Activated CD4-positive, CD25-positive, alpha-beta regulatory T cell treated with anti-CD3 and anti-CD28 coated beads, Interleukin-2, amount 50 U/mL, for 72 hours (primary cell): ENCODE measurements at places on chromosomes 4 and X.

GRCh38 chr4:175622887-175623286 lies 189.2 kb downstream of the GPM6A start:
- DNase-seq = no peak

DNA sequence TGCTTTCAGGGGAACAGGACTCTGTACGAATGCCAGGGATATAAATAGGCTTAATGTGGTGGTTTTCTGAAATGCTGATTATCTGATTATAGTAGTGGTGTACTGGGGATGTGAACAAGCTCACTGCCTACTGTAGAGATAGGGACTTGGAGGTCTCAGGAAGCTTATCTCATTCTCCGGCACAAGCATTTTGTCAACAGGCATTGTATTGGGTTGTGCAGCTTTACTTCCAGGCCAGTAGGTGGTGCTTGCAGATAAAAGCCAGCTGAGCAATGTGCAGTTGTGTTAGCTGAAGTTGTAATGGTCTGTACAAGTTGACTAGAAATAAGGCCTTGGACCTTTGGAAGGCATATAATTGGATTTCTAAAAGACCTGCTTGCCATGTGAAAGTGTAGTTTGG lies 49.5 kb upstream of the TMLHE start:
- DNase-seq = no peak

- DNase-seq = no peak
Observed at GRCh38 chrX:3166670-3167455, 125.6 kb downstream of the ARSF start.

DNA sequence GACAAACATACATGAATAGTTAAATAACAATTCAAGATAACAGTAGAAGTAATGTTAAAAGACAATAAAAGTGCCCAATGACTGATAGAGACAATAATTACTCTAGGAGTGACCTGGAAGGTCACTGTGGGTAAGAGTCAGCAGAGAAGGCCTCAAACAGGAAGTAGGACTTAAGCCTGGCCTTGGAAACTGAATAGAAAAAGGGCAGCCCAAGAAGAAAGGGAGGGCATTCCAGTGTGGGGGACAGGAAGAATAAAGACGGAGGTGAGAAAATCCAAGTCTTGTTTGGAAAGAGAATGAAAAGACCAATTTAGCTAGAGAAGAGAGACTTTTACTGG lies 6.0 kb downstream of the P2RY4 start:
- no peak for DNase-seq

DNA sequence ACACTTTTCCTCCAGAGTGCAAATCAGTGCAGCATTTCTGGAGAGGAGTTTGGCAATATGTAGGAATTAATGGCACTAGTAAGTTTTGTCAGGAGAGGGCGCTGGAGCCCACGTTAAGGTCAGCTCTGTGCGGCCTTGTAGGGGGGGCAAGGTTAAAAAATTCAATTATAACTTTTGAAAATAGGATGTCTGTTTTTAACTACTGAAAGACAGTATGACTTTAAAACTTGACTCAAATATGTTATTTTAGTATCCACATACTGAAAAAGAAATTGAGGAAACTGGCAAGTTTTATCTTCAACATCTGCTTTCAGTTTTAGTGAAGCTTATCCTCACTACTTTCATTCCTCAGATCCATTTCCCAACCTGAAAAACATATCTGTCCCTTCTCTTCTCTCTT lies 30.9 kb upstream of the HSD17B13 start:
- no peak for DNase-seq

DNA sequence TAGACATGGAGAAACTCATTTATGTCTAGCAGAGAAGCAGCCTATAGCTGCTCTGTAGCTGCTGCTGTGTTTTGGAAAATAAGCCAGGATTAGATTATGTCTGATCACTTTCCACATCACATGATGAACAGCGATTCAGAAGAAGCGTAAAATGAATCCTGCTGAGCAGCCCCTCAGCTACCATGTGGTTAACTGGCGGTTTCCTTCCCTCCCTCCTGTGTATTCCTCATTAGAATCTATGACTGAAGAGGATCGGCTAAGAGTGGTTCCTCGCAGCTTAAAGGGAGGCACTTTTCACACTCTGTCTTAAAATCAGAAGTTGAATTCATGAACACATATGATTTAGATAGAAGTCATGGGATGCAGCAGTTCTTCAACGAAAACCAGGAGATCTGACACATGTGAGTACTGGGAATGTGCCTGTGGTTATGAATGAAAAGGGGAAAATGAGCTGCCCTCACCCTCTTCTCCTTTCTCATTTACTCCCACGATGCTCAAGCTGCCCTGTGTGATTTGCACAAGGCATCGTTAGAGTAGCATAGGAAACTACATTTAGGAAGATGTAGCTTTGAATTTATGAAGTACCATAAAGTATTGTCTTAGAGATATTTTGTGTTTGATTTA lies at the start of gene PPEF1:
TSS of gene PPEF1 (plus strand) at position 220 of the 624 bp plus-strand sequence. CDS start at position 356, 136 bp downstream.
- DNase-seq = no peak

DNA sequence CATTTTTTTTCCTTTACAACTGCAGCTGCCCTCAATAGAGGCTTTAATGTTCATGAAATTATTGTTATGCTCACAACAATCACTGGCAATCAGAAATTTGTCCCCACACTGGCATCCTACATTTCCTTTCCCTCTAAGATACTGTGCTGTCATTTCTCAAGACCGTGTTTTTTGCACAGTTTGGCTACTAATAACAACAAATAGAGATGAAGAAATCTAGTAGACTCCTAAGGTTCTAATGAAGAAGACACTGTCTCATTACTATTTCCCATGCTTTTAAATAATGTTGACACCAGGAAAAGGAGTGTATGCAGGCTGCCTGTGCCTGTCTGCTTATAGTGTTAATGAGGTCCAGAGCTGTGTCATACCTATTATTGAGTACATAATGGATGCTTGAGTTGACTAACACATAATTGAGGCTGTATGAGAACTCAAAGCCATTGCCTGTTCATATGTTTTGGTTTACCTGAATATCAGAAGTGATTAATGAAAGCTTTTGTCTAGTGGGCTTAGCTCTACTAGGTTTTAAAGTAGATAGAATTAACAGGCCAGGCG lies 1.5 kb upstream of the EIF4E start:
- DNase-seq = no peak

DNA sequence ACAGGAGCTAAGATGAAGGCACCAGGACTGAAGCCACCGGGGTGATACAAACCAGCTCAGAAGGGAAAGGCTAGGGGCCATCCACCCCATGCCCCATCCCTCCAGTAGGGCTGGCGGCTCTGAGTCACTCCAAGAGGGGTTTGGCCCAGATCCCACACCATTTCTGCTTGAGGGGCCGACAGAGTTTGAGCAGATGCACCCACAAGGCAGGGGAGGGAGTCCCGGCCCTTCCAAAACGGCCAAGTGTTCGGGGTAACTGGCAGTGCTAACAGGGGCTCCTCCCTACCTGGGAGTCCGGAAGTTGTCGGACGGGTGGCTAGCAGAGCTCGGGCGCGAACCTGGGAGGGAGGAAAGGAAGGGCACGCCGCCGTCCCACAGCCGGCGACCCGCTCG lies 412 bp downstream of the SLC10A3 start:
- DNase-seq = peak; percentile 44

GRCh38 chr4:136918772-136919171 lies 613.5 kb downstream of the PCDH18 start:
- no peak for DNase-seq

- DNase-seq = no peak
Observed at GRCh38 chr4:85544751-85545150, 69.8 kb downstream of the ARHGAP24 start.

GRCh38 chr4:78061939-78062570 lies 4.9 kb downstream of the FRAS1 start:
- no peak for DNase-seq

GRCh38 chr4:92451782-92452181 lies 148.0 kb downstream of the GRID2 start:
- DNase-seq = no peak

GRCh38 chr4:155787113-155787710 lies 28.4 kb downstream of the GUCY1B1 start:
- no peak for DNase-seq

DNA sequence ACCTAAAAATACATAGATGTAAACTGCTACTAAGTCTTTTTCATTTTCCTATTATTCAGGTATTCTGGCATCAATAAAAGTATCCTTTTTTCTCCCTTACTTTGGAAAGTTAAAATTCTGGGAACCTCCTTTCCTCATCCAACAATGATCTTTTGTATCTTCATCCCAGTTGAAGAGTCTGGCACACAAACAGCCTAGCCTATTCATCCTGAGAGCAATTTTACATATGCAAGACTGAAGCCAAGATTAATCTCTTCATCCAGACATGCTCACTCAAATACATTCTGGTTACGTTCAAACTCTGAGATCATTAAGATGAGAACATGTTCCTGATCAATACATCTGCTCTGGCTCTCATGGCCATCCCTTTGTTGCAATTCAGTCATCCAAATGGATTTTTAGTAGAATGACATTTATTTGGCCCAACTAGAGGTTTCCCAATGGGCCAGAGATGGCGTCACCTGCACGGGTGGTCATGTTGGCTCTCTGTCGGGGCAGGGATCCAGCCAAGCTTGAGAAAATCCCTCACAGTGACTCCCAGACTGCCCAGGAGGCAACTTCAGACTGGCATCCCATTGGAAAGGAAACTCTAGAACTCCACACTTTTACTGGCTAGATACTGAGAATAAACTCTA lies 135.3 kb upstream of the VCX2 start:
- DNase-seq = no peak

GRCh38 chrX:148372925-148373324 lies 127.5 kb upstream of the AFF2 start:
- DNase-seq = no peak

DNA sequence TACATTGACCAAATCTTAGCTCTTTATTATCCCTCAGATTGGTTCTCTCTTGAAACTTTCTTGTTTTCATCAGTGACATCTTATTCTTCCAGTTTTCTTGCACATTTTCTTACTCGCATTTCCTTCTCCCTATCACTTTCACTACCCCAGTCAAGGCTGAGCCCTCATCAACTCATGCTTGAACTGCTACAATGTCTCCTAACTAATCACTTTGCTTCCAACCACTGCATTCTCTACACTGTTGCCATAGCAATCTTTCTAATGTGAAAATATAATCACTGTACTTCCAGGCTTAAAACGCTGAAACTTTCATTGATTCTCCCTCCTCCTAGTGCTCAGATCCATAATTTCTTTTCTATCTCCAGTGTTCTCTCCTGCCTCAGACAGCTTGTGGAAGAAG lies 22.2 kb upstream of the LPAR4 start:
- DNase-seq = no peak

DNA sequence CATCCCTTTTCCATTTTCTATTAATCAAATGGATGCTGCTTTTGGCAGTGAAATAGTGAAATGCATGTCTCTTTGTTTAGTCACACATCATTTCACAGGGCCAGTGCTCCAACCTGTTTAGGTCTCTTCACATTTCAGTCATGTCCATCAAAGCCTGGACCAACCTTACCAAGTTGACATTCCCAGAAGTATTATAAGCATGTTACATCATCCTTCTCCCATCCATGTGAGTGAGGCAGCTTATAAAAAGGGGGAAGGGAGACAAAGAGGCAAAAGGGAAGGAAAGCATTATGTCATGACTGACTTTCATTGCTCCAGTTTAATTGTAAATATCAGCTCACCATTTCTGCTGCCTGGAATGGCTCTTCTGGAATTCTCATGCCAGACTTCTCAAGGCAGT lies 94.4 kb downstream of the NWD2 start:
- no peak for DNase-seq

DNA sequence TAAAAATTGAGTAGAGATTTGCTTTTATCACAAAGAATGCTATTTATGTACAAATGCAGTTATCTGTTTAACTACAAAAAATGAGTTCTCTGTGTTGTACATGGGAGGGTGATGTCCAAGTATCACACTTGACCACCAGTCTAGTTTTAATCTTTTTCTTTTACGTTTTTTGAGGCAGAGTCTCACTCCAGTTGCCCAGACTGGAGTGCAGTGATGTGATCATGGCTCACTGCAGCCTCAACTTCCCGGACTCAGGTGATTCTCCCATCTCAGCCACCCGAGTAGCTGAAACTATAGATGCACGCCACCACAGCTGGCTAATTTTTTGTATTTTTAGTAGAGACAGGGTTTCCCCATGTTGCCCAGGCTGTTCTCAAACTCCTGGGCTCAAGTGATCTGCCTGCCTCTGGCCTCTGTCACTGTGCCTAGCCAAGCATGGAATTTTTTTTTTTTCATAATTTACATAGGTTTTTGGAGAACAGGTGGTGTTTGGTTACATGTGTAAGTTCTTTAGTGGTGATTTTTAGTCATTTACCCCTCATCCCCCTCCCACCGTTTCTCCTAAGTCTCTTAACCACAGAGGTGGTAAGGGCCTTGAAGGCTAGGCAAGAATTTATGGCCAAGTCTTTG lies 47.9 kb upstream of the RPA4 start:
- no peak for DNase-seq

DNA sequence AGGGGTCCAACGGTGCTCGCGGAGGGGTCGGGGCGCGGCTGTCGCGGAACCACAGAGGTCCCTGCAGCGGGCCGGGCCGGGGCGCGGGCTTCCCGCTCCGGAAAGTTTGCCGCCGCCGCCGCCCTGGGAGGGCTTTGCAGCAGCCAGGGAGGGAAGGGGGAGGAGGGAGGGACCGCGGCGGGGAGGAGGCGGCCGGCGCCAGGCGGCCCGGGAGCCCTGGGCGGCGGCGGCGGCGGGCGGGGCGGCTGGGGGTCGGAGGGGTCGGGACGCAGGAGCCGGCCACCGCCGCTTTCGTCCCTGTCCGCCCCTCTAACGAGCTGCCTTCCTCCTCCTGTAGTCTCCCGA lies 375 bp downstream of the FGFR3 start:
- DNase-seq = no peak

DNA sequence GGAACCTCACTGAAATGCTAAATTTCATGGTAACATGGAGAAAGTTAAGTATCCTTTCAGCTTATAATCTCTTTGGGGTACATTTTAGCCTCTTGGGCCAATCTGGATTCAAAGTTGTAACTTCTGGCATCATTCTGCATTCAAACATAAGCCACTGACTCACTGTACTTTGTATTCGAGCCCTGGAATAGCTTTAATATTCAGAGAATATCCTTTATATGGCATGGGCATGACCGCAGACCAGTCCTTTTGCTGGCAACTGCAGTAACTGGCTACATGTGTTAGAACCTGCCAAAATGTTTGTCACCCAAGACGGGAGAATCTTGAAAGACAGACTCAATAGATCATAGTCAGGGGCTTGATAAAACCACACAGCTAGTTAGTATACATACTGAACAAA lies 3.3 kb downstream of the GASK1B start:
- DNase-seq = no peak

- DNase-seq = no peak
Observed at GRCh38 chrX:139924696-139925095, 8.2 kb downstream of the ATP11C start.
